ENCODE measurements at places on chromosomes 5 and 9. TPM values are rescaled to one million over a fixed set of nuclear protein-coding genes. Genes with fewer than 3 reads are reported as not detected.

SPATA9 gene
- total RNA-seq, result not detected

- DNase-seq, result no peak
Observed at GRCh38 chr5:96852759-96853158, 23.5 kb upstream of the ERAP2 start.

GRCh38 chr5:122846051-122846550 lies 688 bp downstream of the SNX24 start:
- DNase-seq, result no peak

NEUROG1 gene
- not detected for total RNA-seq

GRCh38 chr9:129665389-129665775 lies at the start of gene PRRX2:
Gene PRRX2, plus strand, starts transcription at chr9:129665647. Its CDS starts 221 bp downstream, at chr9:129665868.
- peak; percentile 86 for DNase-seq

GRCh38 chr5:9391080-9391479 lies 154.8 kb downstream of the SEMA5A start:
- DNase-seq, result no peak

P4HA2 gene
- 49.5 TPM for total RNA-seq

All from activated CD4-positive, alpha-beta T cell treated with anti-CD3 and anti-CD28 coated beads, Interleukin-2, amount 10 ng/mL, durations not matched to agents 24 days and 14 days (primary cell).